ENCODE measurements at places on chromosomes 3 and 15.

GRCh38 chr3:42511736-42512135 is 9.3 kb downstream of the VIPR1 start:
- no peak for DNase-seq

DNA sequence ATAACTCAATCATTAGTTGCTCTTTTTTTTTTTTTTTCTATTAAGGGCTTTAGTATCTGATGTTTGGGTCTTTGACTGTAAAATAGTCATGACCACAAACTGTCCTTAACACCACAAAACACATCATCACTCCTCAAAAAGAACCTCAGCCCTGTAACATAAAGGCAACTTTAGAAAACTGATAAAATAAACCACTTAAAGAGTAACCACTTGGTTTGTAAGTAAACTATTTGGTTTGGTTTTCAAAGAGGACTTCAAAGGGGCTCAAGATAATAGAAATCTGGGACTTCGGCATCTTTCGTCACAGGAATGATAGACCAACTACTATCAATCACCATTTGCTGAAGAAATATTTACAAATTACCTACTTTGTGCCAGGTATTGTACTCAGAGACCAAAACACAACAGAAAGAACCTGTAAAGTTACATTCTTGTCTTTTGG is 167.8 kb downstream of the FOXP1 start:
- no peak for DNase-seq

GRCh38 chr3:139476348-139476747 is at the start of gene RBP2:
Gene RBP2, minus strand, starts transcription at chr3:139476516. Its CDS starts 57 bp downstream, at chr3:139476459.
- DNase-seq: no peak

- no peak for DNase-seq
These were observed 1.1 kb downstream of the UCN2 start for GRCh38 chr3:48562367-48563095.

DNA sequence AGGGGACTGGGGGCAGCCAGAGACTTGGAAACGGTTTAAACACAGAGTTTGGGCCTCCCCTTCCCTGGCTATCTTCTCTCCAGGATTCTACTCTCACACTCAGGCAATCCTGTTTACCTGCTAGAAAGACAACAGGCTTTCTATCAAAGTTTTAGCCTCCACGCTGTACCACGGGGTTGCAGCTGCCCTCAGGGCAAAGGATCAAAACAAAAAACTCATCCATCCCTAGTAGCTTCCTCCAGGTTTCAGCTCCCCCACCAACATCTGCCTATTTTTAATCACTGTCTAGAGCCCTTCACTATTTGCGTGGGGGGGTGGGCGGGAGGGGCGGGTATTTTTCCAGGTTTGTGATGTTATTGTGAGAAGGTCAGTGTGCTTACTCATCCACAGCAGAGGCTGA is 286.8 kb upstream of the TRIM42 start:
- DNase-seq: no peak

- no peak for DNase-seq
These were observed 79.4 kb downstream of the EBLN2 start for GRCh38 chr3:73140772-73141442.

GRCh38 chr3:24119321-24119751 is 174.2 kb downstream of the NR1D2 start:
- DNase-seq: peak; percentile 38

DNA sequence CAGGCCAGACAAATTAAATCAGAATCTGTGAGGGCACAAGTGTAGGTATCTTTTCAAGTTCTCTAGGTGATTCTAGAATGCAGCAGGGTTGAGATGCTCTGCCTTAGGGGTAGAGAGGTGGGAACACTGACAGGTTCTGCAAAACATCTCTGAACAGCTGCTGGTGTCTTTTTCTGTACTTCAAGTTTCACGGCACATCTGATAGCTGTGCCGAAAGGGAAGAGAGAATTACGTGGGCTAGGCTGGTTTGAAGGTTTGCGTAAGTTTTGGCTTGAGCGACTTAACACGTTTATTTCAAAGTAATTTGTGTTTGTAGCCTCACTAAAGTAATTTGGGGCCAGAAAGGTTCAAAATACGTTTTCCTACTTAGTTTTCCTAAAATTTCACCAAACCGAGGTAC is 22.5 kb downstream of the PXK start:
- no peak for DNase-seq

- no peak for DNase-seq
These were observed 16.5 kb downstream of the BCHE start for GRCh38 chr3:165820671-165821123.

DNA sequence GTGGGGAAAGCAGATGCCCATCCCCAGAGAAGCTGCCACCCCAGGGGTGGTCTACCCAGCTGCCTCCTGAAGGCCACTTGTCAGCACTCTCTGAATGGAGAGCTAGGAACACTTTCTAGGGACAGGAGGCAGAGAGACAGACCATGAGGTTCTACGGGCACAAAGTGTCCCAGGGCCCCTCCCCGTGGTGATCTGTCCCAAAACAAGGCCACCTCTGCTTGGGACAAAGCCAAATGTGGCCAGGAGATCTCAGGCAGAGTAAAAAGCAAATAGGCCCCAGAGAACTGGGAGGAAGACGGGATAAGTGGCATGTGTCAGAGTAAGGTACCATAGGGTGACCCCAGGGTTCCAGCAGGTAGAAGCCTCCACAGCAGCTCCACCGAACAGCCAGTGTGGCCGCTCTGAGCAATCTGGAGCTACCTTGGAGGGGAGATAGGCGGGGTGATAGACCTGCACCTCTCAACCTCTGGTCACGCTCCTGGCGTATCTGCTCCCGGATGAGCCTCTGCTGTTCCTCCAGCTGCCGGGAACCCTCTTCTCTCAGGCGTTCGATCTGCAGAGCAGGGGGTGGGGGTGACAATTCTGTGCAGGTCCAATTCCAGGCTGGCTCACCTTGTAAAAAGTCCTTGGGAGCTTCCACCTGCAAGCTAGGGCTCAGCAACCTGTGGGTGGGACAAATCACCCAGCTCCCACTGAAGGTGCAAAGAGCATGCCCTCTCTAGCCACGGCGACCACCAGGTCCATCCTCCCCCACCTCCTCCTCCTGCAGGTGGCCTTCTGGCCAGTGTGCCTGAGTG is 6.2 kb downstream of the C15orf62 start:
- no peak for DNase-seq

GRCh38 chr3:185685231-185686035 is 99.3 kb downstream of the SENP2 start:
- no peak for DNase-seq

DNA sequence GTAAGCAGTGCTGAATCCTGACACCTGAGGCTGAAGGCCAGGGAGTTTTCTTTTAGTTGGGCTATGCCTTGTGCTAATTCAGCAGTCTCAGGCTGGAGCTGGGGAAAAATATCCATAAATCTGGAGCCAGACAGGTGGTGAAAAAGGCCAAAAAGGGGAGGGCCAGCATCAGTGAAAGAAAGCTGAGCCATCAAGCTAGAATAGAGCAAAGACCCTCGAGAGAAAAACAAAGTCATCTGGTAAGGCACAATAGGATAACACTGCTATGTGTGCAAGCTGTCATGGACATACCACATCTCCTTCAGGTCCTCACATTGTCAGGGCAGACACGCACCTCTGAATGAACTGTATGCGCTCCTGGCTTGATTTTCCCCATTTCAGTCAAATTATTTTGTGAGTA is 687.9 kb downstream of the SQOR start:
- no peak for DNase-seq

GRCh38 chr3:139634111-139634635 is 43.6 kb downstream of the NMNAT3 start:
- peak; percentile 58 for DNase-seq

GRCh38 chr3:112813723-112814171 is 32.9 kb downstream of the CD200R1L start:
- DNase-seq: peak; percentile 93

GRCh38 chr15:55402707-55403106 is 5.5 kb downstream of the CCPG1 start:
- peak; percentile 40 for DNase-seq

DNA sequence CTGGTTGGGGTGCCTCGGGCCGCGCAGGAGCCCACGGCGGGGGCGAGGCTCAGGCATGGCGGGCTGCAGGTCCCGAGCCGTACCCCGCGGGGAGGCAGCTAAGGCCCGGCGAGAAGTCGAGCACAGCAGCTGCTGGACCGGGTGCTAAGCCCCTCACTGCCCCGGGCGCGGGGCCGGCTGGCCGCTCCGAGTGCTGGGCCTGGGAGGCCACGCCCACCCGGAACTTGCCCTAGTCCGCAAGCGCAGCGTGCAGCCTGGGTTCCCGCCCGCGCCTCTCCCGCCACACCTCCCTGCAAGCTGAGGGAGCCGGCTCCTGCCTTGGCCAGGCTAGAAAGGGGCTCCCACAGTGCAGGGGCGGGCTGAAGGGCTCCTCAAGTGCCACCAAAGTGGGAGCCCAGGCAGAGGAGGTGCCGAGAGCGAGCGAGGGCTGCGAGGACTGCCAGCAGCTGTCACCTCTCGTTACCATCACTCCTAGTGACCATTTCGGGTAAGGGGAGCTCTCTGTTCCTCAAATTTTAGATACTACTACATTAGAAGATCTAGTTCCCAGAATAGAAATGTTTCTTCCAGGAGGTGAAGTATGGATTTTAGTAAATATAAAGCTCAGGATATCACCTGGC is 417.0 kb upstream of the AGTR1 start:
- peak; percentile 7 for DNase-seq

GRCh38 chr3:174331095-174331800 is 527.9 kb upstream of the NAALADL2 start:
- no peak for DNase-seq

- peak; percentile 31 for DNase-seq
These were observed 29.3 kb upstream of the SH3BP5 start for GRCh38 chr3:15361494-15362214.

- DNase-seq: no peak
These were observed 43.4 kb downstream of the APBA2 start for GRCh38 chr15:28929200-28929599.

GRCh38 chr3:193196746-193197145 is 44.3 kb upstream of the PLAAT1 start:
- no peak for DNase-seq

DNA sequence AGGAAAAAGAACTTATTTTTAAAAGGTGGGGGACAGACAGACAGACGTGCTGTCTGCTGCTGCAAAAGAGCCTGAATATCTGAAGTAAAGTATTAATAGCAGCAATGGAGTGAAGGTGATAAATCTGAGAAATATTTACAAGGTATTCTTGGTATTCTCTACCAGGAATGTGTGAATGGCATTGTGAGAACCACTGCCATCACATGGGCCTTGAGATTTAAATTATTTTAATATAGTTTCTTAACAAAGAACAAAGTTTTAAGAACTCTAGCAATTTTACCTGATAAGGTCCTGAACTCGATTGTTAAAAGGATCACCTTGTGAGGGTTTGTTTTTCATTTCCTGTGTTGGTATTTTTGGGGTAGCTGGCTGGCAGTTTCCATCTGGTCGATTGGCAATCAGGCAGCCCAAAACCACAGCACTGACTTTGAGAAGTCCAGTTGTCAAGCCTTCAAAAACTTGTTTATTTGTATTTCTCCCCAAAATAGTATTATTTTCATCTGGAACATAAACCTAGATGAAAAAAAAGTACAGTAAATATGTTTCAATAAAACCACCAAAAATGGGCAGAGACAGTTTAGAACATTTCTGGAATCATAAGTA is 97.3 kb downstream of the ISL2 start:
- no peak for DNase-seq

DNA sequence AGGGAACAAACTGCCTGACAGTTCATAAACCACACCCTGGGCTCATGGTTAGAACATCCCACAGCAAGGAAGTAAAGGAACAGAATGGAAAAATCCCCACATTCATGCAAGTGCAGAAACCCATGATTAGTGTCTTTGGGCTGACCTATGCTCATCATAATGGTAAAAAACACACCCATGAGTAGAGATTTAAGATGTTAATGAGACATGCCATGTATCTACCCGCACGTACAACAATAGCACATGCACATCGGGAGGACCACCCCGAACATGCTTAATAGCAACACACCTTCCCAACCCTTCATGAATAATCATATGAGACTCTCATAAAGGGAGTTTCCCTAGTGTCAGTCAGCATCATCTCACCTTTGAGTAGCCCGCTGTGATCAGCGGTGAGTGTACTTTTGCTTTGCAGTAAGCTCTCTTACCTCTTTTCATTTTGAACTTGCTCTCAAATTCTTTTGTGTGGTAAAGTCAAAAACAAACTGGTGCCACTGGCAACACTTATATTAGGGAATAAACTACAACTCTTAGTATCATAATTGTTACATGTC is 23.2 kb downstream of the ZBED2 start:
- no peak for DNase-seq

DNA sequence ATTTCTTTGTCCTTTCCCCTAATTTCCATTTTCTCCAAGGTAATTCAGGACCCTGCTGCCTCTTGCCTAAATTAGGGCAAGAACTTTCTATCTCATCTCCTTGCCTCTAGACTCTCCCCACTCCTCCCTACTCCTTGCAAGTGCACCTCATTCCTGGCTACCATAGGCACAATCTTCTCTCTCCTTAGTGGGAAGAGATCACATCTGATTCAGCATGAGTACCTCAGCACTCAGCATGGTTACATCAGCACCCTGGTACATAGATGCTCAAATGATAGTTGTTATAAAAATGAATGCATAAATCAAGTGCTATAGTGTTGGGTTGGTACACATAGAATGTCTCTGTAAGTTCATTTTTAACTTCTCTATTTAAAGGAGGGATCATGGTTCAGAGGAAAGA is 313.4 kb upstream of the RASGRP1 start:
- DNase-seq: no peak

DNA sequence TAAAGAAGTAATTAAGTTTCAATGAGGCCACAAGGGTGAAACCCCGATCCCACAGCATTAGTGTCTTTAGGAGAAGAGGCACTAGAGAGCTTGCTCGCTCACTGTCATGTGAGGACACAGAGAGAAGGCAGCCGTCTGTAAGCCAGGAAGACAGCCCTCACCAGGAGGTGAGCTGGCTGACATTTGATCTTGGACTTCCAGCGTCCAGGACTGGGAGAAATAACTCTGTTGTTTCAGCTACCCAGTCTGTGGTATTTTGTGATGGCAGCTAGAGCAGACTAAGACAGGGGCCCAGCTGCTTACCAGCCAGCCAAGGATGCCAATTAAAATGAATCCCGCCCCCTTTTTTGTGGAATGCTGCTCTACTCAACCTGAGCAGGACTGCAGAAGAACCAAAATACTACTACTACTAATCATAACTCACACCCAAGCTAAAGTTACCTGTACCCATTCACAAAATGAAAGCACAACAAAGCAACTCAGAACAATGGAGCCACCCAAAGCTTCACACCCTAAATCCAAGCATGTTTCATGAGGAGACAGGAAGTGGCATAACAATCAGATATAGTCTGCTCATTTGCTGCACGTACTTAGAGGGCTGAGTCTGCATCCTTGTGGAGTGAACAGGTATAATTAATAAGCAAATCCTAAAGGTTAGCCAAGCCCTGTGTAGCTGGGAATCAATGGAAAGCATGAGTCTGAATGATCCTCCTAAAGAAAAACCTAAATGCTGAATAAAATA is 35.6 kb upstream of the RHCG start:
- no peak for DNase-seq

DNA sequence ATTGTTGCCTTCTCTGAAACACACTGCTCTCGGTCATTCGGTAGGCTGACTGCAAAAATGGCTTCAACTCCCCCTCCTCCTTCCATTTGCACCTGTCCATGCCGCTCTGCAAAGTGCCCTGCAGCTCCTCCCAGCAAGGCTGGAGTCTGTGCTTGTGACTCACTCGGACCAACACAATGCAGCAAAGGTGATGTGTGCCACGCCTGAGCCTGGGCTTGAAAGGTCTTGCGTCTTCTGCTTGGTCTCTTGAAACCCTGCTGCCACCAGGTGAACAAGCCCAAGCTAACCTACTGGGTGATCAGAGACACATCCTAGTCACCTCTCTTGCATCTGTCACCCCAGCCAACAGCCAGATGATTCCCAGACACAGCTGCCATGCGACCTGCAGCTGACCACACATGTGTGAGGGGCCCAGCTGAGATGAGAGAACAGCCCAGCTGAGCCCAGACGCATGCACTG is 71.1 kb downstream of the MGLL start:
- DNase-seq: no peak

GRCh38 chr15:54576298-54576935 is 598.2 kb downstream of the UNC13C start:
- DNase-seq: no peak
